ENCODE measurements at places on chromosomes 7 and 10.

DNA sequence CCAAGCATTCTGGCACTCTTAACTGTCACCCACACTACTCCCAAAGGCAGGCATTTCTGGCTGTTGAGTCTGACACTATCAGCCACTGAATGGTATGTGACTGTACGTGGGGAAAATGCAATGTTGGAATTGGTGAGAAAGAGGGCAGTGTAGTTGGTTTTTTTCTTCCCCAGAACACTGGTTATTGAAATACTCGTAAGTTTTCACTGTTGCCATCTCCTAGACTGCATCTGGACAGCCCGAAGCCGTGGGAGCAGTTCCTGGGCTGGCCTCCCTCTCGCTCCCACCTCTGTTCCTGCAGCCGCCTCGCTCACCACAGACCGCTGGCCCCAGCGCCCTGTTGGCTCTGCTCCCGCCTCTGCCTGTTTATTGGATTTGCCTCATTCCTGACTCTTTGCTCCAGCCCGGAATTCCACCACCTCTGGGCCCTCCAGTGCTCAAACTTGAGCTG, 5.7 kb downstream of the PLCE1 start:
- no peak for DNase-seq

- DNase-seq: no peak
These were observed 14.2 kb upstream of the POR start for GRCh38 chr7:75900617-75901315.

- no peak for DNase-seq
These were observed 484.2 kb downstream of the ANKRD7 start for GRCh38 chr7:118708741-118709140.

GRCh38 chr10:49281461-49281860, 17.5 kb upstream of the C10orf71 start:
- DNase-seq: no peak

Data from hematopoietic multipotent progenitor cell treated with erythropoietin and hydrocortisone succinate and interleukin-3 and kit ligand, for 4 days (in vitro differentiated cells).